ENCODE measurements at places on chromosomes 1 and 21.

GRCh38 chr1:206898089-206898914, 1.1 kb downstream of the IL24 start:
- DNase-seq, result no peak

DNA sequence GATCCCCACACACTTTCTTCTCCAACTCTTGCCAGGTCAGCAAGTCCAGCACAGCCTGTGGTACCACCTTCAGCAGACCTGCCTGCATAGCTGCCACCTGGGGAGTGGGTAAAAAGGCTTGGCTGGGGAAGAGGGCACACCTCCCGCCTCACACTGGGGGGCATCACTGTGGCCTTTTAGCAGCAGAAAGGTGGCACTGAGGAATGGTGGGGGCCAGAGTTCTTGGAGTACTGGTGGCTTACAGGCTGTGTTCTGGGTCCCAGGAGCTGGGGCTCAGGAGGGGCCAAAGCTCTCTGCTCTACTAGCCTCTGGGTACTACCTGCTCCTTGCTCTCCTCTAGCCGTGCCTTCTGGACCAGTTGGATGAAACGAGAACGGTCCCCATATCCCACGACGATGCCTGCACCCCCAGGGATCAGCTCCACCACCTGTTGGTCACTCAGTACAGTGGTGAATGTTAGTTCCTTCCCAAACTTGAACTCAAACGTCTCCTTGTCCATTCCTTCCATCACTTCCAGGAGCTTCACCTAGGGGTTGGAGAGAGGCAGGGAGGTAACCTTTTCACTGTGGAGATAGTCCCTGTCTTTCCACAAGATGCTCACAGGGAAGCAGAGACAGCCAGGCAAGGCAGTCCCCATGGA, 6.7 kb downstream of the HECTD3 start:
- DNase-seq, result peak; percentile 36

DNA sequence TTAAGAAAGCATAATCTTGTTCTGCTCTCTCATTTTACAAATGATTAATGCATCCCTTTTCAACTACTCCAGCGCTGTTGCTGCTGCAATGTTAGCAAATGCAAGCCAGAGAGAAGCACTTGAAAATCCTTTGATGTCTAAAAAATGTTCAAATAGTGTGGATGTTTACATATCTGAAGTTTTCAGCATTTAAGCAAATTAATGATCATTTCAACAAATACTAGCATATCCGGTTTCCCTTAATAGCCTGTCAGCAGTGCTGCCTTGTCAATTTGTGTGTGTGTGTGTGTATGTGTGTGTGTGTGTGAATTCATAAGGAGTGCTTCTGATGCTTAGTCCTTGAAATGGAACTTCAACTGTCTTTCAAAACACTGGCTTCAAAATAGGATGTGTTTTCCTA, 48.1 kb upstream of the WNT2B start:
- no peak for DNase-seq

DNA sequence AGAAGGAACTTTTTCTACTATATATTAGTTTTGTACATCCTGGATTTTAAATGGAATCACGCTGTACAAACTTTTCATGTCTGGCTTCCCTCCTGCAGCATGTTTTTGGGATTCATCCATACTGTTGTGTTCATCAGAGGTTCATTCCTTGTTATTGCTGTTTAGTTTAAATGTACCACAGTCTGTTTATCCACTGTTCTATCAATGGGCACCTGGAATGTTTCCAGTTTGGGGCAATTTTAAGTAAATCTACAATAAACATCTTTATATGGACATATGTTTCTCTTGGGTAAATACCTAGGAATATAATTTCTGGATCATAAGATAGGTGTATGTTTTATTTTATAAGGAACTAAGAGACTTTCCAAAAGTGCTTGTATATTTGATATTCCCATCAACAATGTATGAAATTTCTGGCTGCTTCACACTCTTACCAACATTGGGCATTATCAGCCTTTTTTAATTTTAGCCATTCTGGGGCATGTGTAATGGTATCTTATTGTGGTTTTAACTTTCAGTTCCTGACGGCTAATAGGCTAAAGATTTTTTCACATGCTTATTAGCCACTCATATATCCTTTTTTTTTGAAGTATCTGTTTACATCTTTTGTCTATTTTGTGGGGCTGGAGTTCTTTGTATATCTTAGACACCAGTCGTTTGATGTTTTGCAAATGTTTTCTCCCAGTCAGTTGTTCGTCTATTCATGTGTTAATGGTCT, 48.8 kb downstream of the RPS6KC1 start:
- DNase-seq, result no peak

DNA sequence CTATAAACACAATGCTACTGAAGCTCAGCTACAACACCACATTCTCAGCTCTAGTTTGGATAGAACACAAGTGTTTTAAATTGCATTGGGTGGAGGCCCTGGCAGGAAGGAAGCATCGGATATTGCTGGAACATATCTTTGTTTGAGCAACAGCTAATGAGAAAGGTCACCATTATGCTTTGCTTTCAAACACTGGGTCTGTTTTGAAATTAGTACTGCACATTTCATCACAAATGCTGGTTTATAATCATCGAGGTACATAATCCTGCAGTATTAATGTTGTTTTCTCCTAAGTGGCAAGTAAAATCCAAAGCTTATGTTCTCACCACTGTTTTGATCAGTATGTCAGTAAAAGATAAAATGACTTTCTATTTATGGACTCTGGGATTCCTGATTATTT, 61.5 kb upstream of the ARHGAP29 start:
- DNase-seq, result no peak

- no peak for DNase-seq
Observed at GRCh38 chr1:66333466-66334199, 200.3 kb upstream of the SGIP1 start.

DNA sequence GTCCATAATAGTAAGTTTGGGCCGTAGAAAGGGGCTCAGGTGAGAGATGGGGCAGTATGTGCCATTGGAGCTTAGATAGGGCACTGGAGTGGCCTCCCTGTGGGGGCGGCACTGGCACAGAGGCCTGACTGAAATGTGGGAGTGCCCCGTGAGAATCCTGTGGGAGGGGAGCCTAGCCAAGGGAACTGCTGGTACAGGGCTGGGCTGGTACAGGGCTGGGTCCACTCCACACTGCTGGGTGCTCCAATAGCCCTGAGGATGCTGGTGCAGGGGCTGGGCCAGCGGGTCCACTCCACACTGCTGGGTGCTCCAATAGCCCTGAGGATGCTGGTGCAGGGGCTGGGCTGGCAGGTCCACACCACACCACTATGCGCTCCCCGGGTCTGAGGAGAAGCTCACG, 44.8 kb upstream of the PWP2 start:
- DNase-seq, result no peak

DNA sequence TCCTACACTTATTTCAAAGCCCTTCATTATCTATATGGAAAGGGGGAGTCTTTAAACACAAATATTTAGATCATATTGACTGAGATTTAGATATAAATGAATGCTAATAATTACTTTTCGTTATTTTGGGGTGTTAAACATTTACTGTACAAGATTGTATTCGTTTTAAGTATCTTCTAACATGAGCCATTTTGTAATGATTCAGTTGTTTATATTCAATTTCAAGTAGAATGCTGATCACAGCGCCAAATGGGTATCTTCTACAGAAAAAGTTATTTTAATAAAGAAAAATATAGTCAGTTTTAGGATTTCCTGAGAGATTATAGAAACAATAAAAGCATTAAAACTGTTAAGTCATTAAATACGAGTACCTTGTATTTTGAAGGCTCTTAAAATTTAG, 104.5 kb upstream of the HNRNPU start:
- no peak for DNase-seq

- no peak for DNase-seq
Observed at GRCh38 chr1:89670711-89671110, 37.8 kb downstream of the LRRC8C start.

- no peak for DNase-seq
Observed at GRCh38 chr1:160149233-160149632, 2.2 kb upstream of the ATP1A4 start.

DNA sequence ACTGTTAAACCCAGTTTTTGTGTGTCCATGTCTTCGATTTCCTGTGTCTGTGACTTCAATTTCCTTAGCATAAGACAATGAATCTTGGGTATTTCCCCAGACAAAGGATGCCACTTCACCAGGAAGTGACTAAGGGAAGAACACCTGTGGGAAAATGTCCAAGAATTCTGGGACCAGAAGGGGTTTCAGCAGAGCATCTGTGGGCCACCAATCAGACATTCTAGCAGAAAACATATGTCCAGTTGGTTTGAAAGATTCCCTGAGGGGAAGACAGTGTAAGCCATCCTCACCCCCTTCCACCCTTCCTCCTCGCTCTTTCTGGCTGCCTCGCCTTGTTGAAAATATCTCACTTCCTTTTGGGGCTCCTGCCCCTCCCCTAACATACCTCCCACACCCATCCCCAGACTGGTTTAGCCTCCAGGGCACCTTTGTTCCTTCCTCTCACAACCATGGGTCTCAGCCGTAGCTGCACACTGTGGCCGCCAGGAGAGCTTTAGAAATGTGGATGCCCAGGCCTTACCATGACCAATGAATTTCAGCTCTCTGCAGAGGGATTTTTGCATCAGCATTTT, 25.5 kb upstream of the IFNAR1 start:
- DNase-seq, result no peak

DNA sequence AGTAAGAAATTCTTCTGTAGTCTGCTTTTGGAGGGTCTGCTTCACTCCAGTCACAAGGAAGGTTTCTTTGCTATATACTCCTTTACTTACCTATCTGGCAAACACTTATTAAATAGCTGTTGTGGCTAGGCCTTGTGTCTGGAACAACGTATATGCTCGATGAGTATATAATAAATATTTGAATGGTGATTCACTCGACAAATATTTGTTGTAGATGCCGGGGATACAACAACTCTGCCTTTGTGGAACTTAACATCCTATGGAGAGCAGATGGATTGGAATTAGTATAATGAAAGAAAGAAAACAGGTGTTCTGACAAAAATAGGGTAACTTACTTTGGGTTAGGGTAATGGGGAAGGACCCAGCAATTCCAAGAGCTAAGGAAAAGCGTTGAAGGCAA, 31.1 kb downstream of the KPNA6 start:
- no peak for DNase-seq

GRCh38 chr21:40546647-40547046, 300.3 kb downstream of the DSCAM start:
- DNase-seq, result no peak

GRCh38 chr1:51314974-51315373, 15.4 kb downstream of the TTC39A start:
- DNase-seq, result peak; percentile 76

DNA sequence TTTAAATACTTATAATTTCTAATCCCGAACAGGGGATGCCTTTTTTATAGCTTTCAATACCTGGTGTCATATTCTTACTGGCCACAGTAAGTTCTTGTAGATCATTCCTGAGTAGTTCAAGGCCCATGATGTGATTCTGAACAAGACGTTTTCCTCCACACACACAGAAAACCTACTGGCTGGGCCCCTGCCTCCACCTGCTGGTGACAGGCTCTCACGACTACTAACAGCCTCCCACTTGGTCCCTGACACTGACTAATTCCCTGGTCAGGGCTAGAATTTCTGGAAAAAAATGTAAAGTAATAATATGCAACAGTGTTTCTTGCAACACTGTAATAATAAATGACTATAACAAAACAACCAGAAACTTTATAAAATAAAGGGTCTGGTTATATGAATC, 50.4 kb upstream of the RIPK4 start:
- DNase-seq, result peak; percentile 67

DNA sequence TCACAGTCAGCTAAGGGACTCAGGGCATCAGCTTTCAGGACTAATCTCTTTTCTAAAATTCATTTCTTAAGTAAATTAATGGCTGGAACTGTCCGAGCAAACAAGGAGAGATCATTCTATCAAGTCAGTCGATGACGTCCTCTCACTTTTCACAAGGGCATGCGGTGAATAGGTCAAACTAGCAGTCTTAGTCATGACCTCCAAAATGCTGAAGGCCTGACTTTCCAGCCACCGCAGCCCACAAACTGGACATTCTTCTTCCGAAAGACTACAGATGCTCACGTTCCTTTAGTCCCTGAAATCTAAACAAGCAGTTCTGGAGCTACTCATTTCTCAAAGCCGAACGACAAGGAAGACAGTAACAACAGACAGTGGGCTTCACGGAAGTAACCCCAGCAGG, 127.9 kb downstream of the TIAM1 start:
- no peak for DNase-seq

- DNase-seq, result no peak
Observed at GRCh38 chr1:9753121-9753531, 70.6 kb downstream of the CLSTN1 start.

DNA sequence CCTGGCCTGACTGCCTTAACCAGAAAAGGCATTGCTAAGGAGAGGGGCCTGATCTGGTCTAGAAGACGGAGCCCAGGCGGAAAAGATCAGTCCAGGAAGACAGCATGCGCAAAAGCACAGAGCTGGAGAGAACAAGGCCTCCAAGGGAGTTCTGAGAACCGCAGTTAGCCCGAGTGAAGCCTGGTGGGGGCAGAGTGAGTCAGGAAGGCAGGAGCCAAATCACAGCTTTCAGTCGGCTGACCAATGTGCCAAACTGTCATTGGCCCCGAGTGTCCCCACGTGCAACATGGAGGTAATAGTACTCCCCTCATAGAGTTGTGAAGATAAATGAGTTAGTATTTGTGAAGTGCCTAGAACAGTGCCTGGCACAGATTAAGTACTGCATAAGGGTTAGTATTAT, 1.2 kb upstream of the TSPAN2 start:
- DNase-seq, result no peak

GRCh38 chr1:76577525-76578185, 289.6 kb upstream of the ST6GALNAC5 start:
- no peak for DNase-seq

DNA sequence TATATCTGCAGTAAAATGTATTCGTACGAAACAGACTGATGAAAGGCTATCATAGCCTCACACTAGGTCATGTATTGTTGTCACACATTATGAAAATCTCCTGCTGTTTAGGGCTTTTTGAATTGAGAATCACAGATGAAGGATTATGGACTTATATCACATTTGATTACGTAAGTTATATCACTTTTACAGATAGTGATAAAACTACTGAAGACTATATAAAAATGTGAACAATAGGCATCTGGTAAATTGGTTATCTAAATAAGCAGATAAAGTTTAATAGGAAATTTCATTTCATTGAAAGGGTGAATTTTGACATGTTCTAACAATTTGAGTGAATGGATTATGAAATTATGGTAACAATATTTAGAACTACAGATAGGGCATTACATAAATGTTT, 20.0 kb downstream of the LAMC1 start:
- no peak for DNase-seq

DNA sequence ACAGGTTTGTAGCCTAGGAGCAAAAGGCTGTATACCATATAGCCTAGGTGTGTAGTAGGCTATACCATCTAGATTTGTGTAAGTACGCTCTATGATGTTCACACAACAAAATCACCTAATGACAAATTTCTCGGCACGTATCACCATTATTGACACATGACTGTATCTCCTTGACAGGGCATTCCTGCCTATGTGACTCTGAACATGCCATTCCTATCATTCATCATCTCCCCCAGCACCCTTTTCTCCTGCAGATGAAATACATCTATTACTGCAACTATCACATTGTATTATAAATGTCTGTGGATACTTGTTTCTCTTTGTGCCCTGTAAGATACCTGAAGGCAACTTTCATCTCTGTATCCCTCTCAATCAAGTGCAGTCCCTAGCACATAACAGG, 29.9 kb downstream of the TP53BP2 start:
- DNase-seq, result no peak

- no peak for DNase-seq
Observed at GRCh38 chr1:85274969-85275453, 1.4 kb downstream of the BCL10 start.

GRCh38 chr21:46064870-46065214, 33.1 kb upstream of the COL6A2 start:
- peak; percentile 56 for DNase-seq
